ENCODE measurements at places on chromosomes 2 and 18.

GRCh38 chr2:35462226-35462998 is 893.2 kb upstream of the CRIM1 start:
- no peaks in the 10 kb centered on the region for H3K36me3 ChIP-seq
- no peaks in the 10 kb centered on the region for H3K27me3 ChIP-seq
- H3K27ac ChIP-seq, result no peak overlapping the region
- H3K4me3 ChIP-seq, result no peak overlapping the region
- no peak for DNase-seq

DNA sequence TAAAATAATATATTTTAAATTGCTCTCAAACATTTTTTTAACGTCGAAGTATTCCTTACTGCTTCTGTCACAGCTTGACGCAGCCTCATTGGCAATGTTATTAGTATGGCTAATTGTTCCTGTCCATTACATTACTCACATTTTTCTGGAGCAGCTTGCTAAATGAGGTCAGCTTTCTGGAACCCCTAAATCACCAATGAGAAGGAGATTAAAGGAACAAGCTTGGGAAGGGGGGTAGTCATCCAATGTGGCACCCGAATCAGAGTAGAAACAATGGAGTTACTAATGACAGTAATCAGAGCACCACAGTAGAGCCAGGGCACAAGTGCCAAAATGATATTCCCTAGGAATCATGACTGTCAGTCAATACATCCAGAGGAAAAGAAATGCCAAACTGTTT is 5.1 kb downstream of the NEUROD1 start:
- no peak for DNase-seq
- H3K27me3 ChIP-seq, result peaks cover 31% of the 10 kb centered on the region
- no peaks in the 10 kb centered on the region for H3K36me3 ChIP-seq
- H3K4me1 ChIP-seq, result peaks cover 2% of the 10 kb centered on the region
- no peak overlapping the region for H3K27ac ChIP-seq

DNA sequence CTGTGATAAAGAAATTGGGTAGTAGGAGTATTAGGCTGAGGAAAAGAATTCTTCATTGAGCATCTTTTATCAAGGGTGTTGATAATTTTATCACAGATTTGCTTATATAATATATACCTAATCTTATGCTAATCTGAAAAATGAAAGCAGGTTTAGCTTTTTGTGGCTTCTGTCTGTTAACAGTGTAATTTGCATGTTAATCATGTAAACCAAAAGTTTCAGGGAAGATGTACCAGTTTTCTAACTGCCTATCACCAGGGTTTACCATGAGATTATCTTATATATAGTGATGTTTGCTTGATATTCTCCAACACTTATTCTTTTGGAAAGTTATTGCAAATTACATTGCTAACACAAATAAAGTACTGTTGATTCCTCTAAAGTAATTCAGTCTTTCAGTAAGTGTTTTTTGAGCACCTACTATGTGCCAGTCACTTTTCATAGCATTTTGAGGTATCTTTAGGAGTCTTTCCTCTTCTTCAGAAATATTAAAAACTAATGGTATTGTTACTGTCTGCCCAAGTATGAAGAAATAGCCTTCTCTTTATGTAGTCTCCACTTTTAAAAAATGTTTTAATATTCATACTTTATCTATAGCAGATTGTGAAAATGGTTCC is 41.6 kb downstream of the GCC2 start:
- H3K4me3 ChIP-seq, result no peak overlapping the region
- H3K27me3 ChIP-seq, result no peaks in the 10 kb centered on the region
- peaks cover 85% of the 10 kb centered on the region for H3K36me3 ChIP-seq
- no peak overlapping the region for H3K27ac ChIP-seq

DNA sequence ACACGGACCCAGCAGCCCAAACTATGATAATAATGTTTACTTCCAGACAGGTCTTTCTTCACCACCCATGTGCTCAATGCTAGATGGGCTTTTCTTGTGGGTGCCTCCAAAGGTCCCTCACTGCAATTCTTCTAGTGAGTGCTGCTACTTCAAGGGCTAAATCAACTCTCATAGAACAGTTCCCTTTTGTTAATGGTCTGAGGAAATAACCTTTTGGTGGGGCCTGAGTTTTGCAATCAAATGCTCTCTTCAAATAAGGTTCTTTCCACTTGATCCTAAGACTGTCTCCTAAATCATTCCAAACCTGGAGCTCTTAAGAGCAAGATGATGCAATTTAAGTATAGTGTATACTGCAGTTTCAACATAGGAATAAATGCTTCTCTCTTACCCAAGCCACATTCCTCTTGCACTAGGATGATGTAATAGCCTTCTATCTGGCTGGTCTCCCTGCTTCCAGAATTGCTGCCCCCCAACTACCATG is 6.0 kb downstream of the NEMP2 start:
- H3K4me1 ChIP-seq, result no peaks in the 10 kb centered on the region
- H3K27ac ChIP-seq, result no peak overlapping the region
- no peak overlapping the region for H3K4me3 ChIP-seq
- no peak for DNase-seq
- no peaks in the 10 kb centered on the region for H3K27me3 ChIP-seq

DNA sequence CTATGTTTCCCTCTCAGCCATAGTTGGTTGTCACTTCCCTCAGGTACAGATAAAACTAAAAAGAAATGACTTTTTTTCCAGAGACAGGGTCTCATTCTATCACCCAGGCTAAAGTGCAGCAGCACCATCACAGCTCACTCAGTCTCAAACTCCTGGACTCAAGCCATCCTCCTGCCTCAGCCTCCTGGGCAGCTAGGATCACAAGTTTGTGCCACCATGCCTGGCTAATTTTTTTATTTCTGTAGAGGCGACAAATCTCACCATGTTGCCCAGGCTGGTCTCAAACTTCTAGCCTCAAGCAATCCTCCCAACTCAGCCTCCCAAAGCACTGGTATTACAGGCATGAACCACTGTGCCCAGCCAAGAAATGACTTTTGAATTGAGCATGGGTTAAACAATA is 8.2 kb downstream of the ROCK2 start:
- DNase-seq, result no peak
- no peak overlapping the region for H3K4me3 ChIP-seq
- no peak overlapping the region for H3K27ac ChIP-seq
- no peaks in the 10 kb centered on the region for H3K27me3 ChIP-seq
- H3K36me3 ChIP-seq, result no peaks in the 10 kb centered on the region
- no peaks in the 10 kb centered on the region for H3K4me1 ChIP-seq

- H3K36me3 ChIP-seq, result no peaks in the 10 kb centered on the region
- peaks cover 4% of the 10 kb centered on the region for H3K4me1 ChIP-seq
- H3K4me3 ChIP-seq, result no peak overlapping the region
These were observed 10.4 kb downstream of the KCNE4 start for GRCh38 chr2:223062396-223062795.

DNA sequence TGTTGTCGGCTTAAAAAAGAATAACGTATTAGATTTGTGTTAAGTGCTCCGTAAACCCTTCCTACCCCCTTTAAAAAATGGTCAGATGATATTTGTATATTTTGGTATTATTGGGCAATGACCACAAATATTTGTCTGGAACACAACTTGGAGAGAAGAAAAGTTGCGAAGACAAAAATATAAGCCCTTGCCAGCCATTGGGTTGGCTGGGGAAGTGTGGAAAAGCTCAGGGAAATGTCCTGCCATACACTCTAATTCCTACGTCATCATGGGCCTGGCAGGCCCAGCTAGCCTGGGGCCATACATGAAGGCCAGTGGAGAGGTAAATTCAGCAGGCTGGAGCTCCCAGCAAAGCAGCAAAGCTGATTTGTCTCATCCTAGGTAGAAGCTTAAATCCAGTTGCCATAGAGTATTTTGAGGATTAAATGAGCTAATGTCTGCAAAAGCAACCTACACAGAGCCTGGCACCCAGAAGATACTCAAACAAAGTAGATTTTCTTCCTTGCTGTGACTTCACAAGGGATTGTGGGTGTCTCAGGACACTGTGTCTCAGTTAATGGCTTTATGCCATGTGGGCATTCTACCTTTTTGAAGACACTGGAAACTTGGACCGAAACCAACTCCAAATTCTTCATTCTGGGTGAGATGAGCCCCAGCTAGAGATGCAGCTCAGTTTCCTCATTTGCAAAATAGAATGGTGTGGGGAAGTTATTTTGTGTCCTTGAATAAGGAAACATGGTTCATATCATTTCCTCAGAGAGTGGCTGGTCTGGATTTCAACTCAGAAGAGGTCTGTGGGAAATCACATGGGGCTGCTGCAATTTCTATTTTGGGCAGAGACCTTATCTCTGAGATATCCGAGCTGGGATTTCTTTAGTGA is 87.9 kb upstream of the MAP4K3 start:
- H3K36me3 ChIP-seq, result peaks cover under 1% of the 10 kb centered on the region
- H3K4me1 ChIP-seq, result no peaks in the 10 kb centered on the region
- DNase-seq, result no peak
- no peaks in the 10 kb centered on the region for H3K27me3 ChIP-seq

- no peak overlapping the region for H3K4me3 ChIP-seq
- peaks cover 7% of the 10 kb centered on the region for H3K4me1 ChIP-seq
- H3K27ac ChIP-seq, result no peak overlapping the region
- DNase-seq, result no peak
These were observed 17.4 kb upstream of the YES1 start for GRCh38 chr18:829432-829831.

DNA sequence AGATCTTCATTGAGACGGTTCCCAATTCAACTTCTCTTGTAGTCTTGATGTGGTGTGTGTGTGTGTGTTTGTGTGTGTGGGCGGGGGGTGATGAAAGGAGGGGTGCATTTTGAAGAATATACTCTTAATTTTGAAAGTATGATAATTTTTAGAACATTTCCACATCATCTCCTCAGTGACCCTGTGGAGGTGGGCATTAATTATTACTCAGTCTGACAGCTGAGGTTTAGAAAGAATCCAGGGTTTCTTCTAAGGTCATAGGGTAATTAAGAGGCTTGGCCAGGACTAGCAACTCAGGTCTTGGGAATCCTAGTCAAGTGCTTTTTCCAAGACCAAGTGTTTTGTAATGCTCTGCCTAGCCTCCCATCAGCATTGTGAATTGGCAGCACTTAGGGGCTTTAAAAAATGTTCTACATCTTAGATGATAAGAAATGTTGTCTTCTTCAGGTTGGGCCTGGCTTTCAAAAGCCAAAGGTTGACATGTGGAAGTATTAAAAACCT is 100.5 kb downstream of the SPTBN1 start:
- no peaks in the 10 kb centered on the region for H3K36me3 ChIP-seq
- H3K4me3 ChIP-seq, result no peak overlapping the region
- no peaks in the 10 kb centered on the region for H3K27me3 ChIP-seq
- H3K4me1 ChIP-seq, result peaks cover 11% of the 10 kb centered on the region
- no peak overlapping the region for H3K27ac ChIP-seq

DNA sequence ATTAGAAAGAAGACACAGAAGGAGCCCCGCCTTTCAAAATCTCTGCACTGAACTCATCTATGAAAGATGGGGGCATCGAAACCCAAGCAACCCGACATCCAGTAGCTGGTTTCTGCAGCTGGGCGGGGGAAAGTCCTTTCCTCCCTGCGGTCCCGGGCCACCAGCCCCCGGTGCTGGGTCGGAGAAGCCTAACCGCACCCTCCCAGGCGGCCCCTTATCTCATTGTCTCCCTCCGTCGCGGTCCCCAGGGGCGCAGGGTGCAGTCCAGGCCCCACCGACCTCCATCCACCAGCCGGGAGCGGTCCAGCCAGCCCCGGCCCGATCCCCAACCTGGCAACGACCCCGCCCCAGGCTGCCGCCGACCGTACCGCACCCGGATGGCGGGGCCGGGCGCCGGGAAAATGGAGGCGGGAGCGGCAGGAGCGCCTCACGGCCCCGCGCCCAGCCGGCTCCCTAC is 452 bp downstream of the RAPH1 start:
- H3K27me3 ChIP-seq, result no peaks in the 10 kb centered on the region
- peak overlapping the region; percentile 99 for H3K4me3 ChIP-seq
- peak overlapping the region; percentile 93 for H3K27ac ChIP-seq
- no peaks in the 10 kb centered on the region for H3K36me3 ChIP-seq
- DNase-seq, result no peak

DNA sequence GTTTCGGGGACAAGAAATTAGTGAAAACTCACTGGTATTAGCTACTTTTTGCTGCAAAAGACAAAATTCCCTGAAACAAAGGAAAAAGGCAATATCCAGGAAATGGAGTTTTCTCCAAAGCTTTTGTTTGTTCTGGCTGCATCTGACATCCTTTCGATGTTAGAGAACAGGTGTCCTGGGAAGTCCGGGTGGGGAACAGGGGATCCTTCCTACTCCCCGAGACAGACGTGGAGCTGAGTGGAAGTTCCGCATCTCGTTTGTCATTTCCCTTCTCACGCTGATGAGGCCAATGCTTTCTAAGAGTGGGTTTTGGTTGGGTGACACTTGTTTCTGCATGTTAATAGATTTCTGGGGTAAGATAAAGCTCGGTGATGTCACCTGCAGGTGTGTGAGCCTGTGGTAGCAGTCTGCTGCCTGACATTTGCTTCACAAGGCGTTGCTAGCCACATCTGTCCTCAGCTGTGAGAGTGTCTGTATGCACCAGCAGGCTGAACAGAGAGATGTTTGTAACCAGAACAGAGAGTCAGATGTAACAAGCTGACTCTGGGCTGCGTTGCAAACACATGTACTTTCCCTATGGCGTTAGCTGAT is 125.9 kb downstream of the ACOXL start:
- H3K4me3 ChIP-seq, result no peak overlapping the region
- H3K4me1 ChIP-seq, result peaks cover 33% of the 10 kb centered on the region
- H3K36me3 ChIP-seq, result no peaks in the 10 kb centered on the region
- DNase-seq, result no peak
- H3K27me3 ChIP-seq, result peaks cover 7% of the 10 kb centered on the region

DNA sequence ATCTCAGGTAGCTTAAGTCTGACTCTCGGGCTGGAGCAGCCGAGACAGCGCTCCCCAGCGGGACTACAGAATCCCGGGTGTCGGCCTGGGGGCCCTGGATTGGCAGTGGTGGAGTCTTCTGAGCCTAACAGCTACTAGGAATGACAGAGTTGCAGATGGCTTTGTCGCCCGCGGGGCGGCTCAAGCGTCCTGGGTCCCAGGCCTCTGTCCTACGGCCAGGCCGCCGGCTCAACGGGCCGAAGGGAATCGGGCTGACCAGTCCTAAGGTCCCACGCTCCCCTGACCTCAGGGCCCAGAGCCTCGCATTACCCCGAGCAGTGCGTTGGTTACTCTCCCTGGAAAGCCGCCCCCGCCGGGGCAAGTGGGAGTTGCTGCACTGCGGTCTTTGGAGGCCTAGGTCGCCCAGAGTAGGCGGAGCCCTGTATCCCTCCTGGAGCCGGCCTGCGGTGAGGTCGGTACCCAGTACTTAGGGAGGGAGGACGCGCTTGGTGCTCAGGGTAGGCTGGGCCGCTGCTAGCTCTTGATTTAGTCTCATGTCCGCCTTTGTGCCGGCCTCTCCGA is 8.8 kb downstream of the SIX2 start:
- no peak overlapping the region for H3K27ac ChIP-seq
- no peaks in the 10 kb centered on the region for H3K36me3 ChIP-seq
- peaks cover 12% of the 10 kb centered on the region for H3K4me1 ChIP-seq
- no peak for DNase-seq
- H3K4me3 ChIP-seq, result peak overlapping the region; percentile 7

- no peak for DNase-seq
- H3K27ac ChIP-seq, result no peak overlapping the region
- no peaks in the 10 kb centered on the region for H3K36me3 ChIP-seq
- H3K27me3 ChIP-seq, result peaks cover 11% of the 10 kb centered on the region
- no peaks in the 10 kb centered on the region for H3K4me1 ChIP-seq
- no peak overlapping the region for H3K4me3 ChIP-seq
These were observed 115.6 kb downstream of the INO80D start for GRCh38 chr2:205970348-205970747.

GRCh38 chr2:197189426-197190099 is 121.0 kb downstream of the ANKRD44 start:
- no peak for DNase-seq
- H3K4me3 ChIP-seq, result no peak overlapping the region
- H3K36me3 ChIP-seq, result no peaks in the 10 kb centered on the region
- no peaks in the 10 kb centered on the region for H3K27me3 ChIP-seq
- peaks cover 10% of the 10 kb centered on the region for H3K4me1 ChIP-seq
- H3K27ac ChIP-seq, result no peak overlapping the region

- H3K27me3 ChIP-seq, result no peaks in the 10 kb centered on the region
- no peak for DNase-seq
- no peak overlapping the region for H3K27ac ChIP-seq
- no peak overlapping the region for H3K4me3 ChIP-seq
These were observed 37.0 kb upstream of the YPEL5 start for GRCh38 chr2:30109856-30110255.
